Effector memory CD4-positive, alpha-beta T cell (primary cell): ENCODE measurements at places on chromosomes 1 and 21.

- no peak for DNase-seq
Measured at GRCh38 chr1:93304716-93305138, 41.0 kb upstream of the DR1 start.

DNA sequence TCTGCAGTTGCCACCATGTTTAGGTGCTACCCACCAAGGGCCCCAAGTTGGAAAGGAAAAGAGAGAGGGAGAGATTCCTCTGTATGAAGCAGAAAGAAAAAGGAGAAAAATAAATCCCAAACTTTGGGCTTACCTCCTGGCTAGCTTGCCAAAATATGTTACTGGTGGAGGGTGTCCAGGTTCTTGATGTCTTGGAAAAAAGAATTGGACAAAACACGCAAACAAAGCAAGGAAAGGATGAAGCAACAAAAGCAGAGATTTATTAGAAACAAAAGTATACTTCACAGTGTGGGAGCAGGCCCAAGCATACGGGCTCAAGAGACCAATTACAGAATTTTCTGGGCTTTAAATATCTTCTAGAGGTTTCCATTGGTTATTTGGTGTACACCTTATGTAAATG is 204.5 kb upstream of the LRRC7 start:
- DNase-seq, result no peak

GRCh38 chr1:82919837-82920236 is 1079.1 kb downstream of the TTLL7 start:
- DNase-seq, result no peak

GRCh38 chr1:32178380-32179192 is 889 bp upstream of the TXLNA start:
- no peak for DNase-seq

- no peak for DNase-seq
Measured at GRCh38 chr1:203291201-203292096, 13.9 kb upstream of the BTG2 start.

GRCh38 chr1:85259912-85260274 is 431 bp upstream of the C1orf52 start:
- DNase-seq, result no peak
